ENCODE measurements at places on chromosomes 7 and 10.

DNA sequence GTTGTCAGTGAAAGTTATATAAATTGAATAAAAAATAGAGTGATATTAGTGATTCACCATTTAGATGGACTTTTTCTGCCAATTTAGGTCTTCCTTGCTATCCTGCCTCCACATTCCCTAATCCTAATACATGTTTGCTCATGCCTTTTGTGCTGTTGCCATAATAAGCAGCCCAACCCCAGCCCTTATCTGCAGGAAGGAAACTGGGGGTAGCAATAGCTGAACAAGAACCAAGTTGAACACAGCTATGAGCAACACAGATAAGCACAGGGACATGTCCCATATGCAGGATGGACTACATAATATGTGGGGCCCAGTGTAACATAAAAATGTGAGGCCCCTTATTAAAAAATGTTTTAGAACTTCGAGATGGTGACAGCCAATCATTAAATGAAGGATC lies 91.2 kb upstream of the AHR start:
- peak; percentile 40 for DNase-seq

- peak; percentile 16 for DNase-seq
Observed at GRCh38 chr7:29839302-29839701, 33.0 kb downstream of the WIPF3 start.

- DNase-seq: no peak
Observed at GRCh38 chr10:132579027-132579859, 41.7 kb downstream of the INPP5A start.

DNA sequence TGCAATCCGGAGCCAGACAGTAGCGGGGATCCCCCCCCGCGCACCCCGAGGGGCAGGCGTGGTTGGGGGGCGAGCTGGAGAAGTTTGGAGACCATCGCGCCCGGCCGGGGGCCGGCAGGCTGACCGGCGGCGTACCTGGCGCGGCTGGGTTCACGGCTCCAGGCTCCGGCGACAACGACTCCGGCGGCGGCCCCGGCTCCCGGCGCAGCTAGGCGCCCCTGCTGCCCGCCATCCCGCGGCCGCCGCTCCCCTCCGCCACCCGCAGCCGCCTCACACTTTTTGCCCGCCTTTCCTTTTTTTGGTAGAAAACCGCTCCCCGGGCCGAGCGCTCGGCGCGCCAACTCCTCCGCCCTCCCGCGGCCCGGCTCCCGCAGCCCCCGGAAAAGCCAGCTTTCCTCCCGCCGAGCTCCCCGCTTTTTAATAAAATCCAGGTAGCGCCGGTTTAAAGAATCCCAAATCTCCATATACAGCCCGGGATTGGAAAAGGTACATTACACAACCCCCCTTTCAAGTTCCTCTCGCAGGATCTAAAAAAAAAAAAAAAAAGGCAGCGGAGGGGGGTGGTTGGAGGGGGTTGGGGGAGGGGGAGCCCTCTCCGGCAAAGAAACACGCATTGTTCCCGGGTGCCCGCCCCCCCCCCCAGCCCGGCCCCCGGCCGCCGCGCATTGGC lies at the start of gene TNRC18:
Gene TNRC18, minus strand, starts transcription at position 529 of the 670 bp plus-strand sequence. CDS start 2,588 bp downstream, outside the sequence.
- DNase-seq: no peak

- DNase-seq: no peak
Observed at GRCh38 chr10:30842185-30842584, 189.5 kb downstream of the ZNF438 start.

- DNase-seq: no peak
Observed at GRCh38 chr10:34567659-34568253, 247.3 kb downstream of the PARD3 start.

DNA sequence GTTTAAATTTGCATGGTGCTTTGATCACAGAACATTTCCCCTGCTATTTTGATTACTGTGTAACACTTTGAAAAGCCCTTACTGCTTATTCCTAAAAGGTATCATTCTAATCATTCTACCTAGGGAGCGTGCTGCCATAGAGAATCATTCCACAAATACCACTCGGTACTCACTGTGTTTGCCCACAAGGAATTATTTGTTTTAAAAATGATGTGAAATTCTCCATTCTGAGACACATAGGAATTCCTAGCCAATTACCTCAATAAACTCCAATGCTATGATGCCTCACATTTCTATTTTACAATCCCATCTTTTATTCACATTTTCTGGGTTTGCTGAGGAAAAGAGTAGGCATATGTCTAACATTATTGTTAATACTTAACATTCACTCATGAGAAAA lies 16.2 kb upstream of the TES start:
- DNase-seq: no peak

- DNase-seq: no peak
Observed at GRCh38 chr10:25552283-25552919, 377.6 kb downstream of the GPR158 start.

DNA sequence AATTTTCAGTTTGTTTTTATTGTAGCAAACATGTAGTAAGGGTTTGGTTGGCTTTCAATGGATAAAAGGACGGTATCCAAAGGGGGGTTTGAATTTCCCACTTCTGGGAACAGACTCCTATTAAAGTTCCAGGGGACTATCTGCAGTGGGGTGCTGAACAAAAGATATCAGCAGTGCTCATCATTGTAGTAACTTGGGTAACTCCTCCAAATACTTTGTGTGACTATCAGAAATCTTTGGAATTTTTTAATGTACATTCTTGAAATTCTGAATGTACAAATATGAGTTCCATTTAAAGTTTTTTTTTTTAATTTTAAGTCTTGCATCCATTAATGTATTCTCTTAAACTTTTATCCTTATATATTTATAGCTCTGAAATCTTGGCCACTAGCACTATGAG lies 42.1 kb downstream of the CYP51A1 start:
- no peak for DNase-seq

DNA sequence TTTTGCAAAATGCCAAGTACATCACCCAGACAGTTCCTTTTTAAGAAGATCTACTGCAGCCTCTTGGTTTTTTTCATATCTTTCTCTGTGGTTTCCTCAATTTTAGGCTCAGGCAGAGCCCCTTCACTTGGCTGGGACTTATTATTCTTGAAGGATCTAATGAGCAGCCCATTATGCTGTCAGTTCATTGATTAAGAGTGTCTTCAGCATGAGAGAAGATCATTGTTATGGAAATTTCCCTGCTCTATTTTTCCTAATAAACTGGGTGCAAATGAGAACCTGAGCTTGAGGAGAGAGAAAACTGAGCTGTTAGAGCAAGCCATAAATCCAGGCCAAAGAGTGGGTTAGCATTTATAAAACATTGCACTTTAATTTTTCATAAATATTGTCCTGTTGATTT lies 146.5 kb downstream of the SEC23IP start:
- DNase-seq: no peak

DNA sequence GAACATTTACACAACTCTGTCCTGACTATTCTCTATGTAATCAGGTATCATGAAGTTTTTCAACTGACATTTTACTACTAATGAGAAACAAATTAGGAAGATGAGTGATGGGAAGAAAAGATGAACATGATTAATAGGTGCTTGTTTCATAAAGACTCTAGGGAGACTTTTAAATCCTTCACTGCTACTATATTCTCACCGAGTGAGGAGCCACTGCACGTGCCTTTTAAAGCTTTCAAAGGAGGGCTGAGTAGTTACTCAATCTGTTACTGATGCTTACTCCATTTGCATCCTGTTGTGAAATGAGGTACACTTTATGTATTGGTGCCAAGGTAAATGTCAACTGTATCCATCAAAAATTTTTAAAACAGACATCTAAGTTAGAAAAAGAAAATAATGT lies 1.3 kb upstream of the COMMD3 start:
- DNase-seq: no peak

- no peak for DNase-seq
Observed at GRCh38 chr10:12907656-12908055, 93.9 kb downstream of the CCDC3 start.

DNA sequence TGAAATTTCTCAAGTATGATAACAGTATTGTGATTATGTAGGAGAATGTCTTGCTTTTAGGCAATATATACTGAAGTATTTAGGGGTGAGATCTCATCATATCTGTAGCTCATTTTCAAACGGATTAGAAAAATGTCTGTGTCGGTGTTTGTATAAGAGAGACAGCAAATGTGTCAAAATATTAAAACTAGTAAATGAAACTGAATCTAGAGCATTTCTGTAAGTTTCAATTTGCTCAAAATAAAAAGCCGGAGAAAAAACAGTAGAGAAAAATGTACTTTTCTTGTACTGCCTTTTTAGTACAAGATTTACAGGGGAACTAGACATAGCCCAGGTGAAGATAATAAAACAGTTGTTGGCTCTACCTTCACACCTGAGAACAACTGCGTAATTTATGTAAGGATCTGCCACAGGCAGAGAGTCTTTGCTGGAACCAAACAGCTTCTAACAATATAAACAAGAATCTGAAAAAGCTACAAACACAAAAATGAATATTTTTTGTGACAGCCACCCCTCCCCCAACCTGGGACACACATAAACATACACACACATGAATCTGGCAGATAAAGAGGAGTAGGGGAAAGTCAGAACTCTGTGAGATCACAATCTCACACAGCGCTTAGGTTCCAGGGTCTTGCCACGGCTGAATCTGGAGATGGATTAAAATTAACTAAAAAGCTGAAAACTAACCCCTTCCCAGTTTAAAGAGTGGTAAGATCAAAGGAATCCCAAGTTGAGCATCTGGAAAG lies 153.3 kb downstream of the AVL9 start:
- no peak for DNase-seq

DNA sequence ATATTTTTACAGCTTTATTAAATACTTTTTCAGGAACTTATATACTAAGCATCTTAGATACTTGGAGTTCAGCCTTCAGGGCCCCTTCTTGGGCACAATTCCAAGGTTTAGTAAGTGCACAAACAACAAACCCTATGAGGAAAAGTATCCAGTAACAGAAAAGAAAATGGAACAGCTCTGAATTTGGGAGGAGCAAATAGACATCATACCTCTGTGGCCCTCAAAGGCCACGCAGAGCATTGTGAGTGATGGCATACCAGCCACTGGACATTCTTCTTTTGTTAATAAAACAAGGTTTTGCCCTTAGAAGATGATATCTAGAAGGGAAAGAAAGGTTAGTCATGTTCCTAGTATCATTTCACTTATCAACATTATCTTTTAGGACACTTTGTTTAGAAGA lies 46.0 kb downstream of the ST7 start:
- no peak for DNase-seq

- DNase-seq: no peak
Observed at GRCh38 chr7:74097937-74098614, 14.5 kb downstream of the LIMK1 start.

GRCh38 chr7:139095194-139095659 lies 14.3 kb downstream of the ZC3HAV1 start:
- no peak for DNase-seq

DNA sequence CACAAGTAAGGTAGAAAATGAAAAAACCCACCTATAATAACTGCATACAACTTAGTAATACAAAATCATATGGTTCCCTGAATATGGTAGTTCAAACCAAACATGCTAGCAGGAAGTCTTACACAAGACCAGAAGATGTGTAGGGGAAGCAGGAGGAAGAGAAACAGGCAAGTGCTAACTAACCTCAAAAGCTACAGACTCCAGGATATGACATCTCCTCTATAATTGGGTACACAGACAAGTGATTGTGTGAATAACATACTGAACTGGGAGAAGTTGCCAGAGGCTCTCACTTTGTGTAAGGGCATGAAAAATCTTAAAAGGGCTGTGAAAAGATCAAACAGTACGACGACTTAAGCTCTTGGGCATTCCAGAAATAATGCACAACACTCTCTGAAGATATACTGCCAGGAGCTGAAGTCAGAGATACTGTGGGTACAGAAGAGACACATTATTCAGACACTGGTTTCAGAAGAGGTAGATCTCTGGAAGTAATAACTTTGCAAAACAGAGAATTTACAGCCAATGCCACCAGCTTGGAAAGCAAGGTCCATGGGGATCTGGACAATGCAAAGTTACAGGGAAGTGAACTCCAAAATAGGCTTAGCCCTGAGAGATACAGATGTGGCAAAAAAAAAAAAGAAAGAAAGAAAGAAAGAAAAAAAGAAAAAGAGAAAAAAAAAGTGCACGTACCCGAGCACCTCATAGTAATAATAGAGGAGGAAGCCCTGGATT lies 767.2 kb downstream of the TNS3 start:
- no peak for DNase-seq

DNA sequence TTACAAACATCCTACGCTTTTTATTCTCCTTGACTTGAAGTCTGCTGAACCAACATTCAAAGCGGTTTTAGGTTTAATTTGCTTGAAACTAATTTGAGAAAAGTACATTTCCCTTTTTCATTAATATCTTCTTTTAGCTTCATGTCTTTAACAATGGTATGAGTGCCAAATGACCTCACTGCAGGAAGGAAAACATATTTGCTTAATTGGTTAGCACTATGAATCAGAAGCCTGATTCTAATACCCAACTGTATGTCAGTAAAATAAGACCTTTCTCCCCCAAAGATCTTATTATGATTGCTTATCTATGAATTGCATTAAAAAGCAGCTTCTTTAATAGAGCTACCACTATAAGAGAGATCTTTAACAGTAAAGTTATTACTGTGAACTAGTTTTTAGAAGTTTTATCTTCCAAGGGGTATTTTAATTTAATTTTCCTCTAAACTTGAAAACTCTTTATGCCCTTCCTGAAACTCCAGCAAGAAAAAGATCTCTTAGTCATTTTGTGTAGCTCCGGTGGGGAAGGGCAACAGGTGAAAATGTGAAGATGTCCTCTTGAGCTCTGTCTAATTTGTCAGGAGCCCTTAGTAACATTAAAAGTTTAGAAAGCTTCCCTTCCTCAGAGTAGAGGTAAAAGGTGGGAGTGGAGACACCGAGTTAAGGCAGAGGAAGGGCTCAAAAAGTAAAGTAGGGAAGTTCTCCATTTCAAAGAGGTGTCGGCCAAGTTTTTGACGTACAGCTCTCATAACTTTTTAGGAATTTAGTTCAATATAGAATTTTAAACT lies 6.1 kb downstream of the COL1A2 start:
- DNase-seq: no peak

- DNase-seq: no peak
Observed at GRCh38 chr10:85600026-85600743, 766.4 kb downstream of the GRID1 start.

- DNase-seq: no peak
Observed at GRCh38 chr10:23469596-23470237, 30.8 kb downstream of the OTUD1 start.

DNA sequence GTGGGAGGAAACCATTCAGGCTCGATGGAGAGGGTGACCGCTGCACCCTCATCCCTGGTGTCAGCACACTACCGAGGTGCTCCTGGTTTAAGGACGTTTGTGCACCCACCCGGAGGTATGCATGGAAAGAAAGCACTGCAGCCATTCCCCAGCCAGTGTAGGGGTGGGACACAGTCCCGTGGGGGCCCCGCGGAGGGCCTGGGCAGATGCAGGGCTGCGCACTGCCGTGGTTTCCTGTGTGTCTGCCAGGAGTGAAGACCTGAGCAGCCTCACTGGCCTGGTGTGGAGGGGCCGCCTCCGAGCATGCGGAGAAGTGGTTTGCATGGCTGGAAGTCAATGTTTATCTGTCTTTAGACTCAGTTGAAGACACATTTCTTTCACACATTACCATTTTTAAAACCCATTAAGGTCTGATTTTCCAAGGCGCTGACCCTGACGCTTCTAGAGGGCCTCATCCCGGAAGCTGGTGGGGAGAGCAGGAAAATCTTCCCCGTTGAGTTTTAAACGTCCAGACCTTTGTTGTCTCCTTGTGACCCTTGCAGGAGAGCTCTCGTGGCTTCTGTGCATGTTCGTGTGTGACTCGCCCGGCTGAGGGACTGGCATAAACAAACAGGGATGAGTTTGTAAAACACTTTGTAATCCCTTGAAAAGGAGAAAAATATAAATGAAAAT lies 188.1 kb downstream of the MGMT start:
- DNase-seq: no peak
